ENCODE measurements at places on chromosomes 6 and 20. TPM values are rescaled to one million over a fixed set of nuclear protein-coding genes. Genes with fewer than 3 reads are reported as not detected.

Gene SAPCD1
- 14.2 TPM for polyA plus RNA-seq

GRCh38 chr6:130882370-130882769 lies 55.2 kb downstream of the SMLR1 start:
- DNase-seq: no peak
- H3K4me1 ChIP-seq: no peaks in the 10 kb centered on the region
- no peak overlapping the region for H3K27ac ChIP-seq
- H3K4me3 ChIP-seq: no peak overlapping the region

- peak; percentile 51 for DNase-seq
- no peaks in the 10 kb centered on the region for H3K27me3 ChIP-seq
- H3K27ac ChIP-seq: no peak overlapping the region
- no peak overlapping the region for H3K4me3 ChIP-seq
These were observed 140.0 kb downstream of the TAF4 start for GRCh38 chr20:61925555-61926252.

- H3K36me3 ChIP-seq: no peaks in the 10 kb centered on the region
- H3K27me3 ChIP-seq: no peaks in the 10 kb centered on the region
- H3K27ac ChIP-seq: no peak overlapping the region
- H3K4me1 ChIP-seq: no peaks in the 10 kb centered on the region
- no peak for DNase-seq
These were observed 95.1 kb upstream of the OLIG3 start for GRCh38 chr6:137589067-137589848.

DNA sequence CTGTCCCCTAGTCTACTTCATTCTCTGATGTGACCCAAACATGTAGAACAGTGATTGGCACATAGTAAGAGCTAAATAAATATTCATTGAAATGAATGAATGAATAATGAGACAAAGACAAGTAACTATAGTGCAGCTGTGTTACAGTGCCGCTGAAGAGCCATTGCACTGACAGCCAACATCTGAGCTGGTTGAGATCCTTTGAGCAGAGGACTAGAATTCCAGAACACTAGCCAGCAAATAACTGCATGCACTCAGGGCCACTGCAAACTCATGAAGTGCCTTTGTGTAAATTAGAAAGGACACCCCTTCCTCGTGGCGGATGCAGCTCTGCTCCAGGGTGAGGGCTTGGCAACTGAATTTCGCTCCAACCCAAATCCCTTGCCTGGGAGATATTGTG lies 230.3 kb upstream of the CDYL start:
- no peak for DNase-seq
- H3K4me1 ChIP-seq: no peaks in the 10 kb centered on the region
- no peak overlapping the region for H3K4me3 ChIP-seq
- no peaks in the 10 kb centered on the region for H3K27me3 ChIP-seq

DNA sequence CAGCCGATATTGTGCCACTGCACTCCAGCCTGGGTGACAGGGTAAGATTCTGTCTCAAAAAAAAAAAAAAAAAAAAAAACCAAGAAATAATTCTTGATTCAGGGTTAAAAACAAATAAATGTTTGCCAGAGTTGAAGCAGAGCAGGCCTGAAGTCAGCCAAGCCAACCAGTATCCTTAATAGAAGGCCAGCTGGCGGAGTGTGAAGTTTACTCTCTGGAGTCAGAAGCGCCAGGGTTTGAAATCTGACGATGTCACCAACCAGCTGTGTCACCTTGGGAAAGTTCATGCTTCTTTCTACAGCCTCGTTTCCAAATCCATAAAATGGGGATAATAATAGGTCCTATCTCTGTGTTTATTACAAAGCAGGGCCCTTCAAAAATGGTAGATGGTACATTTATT lies 73.0 kb upstream of the ENPP5 start:
- DNase-seq: no peak
- H3K36me3 ChIP-seq: no peaks in the 10 kb centered on the region
- peaks cover 4% of the 10 kb centered on the region for H3K4me1 ChIP-seq
- no peak overlapping the region for H3K4me3 ChIP-seq
- H3K27ac ChIP-seq: no peak overlapping the region

DNA sequence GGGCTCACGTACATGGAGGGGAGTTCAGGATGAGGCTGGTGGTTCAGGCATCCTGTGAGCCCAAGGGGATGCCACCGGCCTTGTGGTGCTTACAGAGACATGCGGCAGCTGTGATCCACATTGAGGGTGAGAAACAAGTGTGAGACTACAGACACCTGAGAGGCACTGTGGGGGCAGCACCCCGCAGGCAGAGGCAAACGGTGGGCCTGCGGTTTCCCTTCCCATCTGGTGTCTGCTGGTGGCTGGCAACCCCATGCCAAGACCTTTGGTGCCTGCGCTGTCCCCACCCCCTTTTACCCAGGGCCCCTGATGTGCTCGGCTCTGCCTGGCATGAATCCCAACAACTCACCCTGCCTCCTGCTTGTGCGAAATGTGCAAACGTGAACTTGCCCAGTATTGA lies 42.0 kb downstream of the ERMARD start:
- no peak overlapping the region for H3K27ac ChIP-seq
- H3K27me3 ChIP-seq: no peaks in the 10 kb centered on the region
- H3K4me1 ChIP-seq: peaks cover 9% of the 10 kb centered on the region
- DNase-seq: no peak

DNA sequence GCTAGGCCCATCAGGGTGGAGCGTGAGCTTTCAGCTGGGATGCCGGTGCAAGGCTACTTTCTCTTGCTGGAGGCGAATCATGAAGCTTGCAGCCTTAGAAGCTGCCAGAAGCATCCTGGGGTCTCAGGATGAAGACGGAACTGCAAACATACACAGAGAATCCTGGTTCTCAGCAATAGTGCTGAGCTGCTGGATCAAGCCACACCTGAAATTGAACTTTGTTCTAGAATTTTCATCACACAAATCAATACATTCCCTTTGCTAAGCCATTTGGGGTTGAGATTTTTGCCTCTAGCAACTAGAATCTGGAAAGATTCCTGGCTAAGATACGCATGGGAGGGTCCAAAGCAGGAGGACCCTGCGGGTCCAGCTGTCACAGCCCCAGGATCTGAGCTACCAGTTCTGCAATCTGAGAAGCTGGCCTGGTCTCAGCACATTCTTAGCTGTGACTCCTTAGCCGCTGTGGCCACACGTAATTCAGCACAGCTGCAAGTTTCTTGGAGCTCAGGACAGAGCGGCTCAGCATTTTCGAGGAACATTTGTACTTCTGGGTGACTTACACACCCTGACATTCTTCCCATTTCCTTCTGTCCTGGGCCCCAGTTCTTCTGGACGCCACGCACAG lies 6.6 kb upstream of the ARFGAP1 start:
- no peaks in the 10 kb centered on the region for H3K27me3 ChIP-seq
- no peaks in the 10 kb centered on the region for H3K4me1 ChIP-seq
- H3K27ac ChIP-seq: no peak overlapping the region
- H3K4me3 ChIP-seq: no peak overlapping the region
- DNase-seq: no peak
